HCT116 (cell line): ENCODE measurements at places on chromosomes 12 and 14. TPM values are rescaled to one million over a fixed set of nuclear protein-coding genes. Genes with fewer than 3 reads are reported as not detected.

KLRC1 gene
- total RNA-seq: not detected

PPFIA2 gene
- not detected for total RNA-seq

PSMB11 gene
- not detected for total RNA-seq

BRMS1L gene
- total RNA-seq: 6.2 TPM

ADAM20 gene
- 0.57 TPM for total RNA-seq

C12orf42 gene
- not detected for total RNA-seq

OAS1 gene
- 0.64 TPM for total RNA-seq

TMEM30B gene
- 0.12 TPM for total RNA-seq

FAM90A1 gene
- 0.64 TPM for total RNA-seq

SETD3 gene
- 46.6 TPM for total RNA-seq

SERPINA9 gene
- total RNA-seq: not detected

KCNH5 gene
- not detected for total RNA-seq

KICS2 gene
- total RNA-seq: 18.1 TPM

KCNK10 gene
- total RNA-seq: not detected

GIT2 gene
- total RNA-seq: 21.5 TPM

SPRING1 gene
- 28.5 TPM for total RNA-seq

RPAP3 gene
- total RNA-seq: 48.3 TPM

PDZRN4 gene
- not detected for total RNA-seq

MSI1 gene
- total RNA-seq: 26.0 TPM

TMPRSS12 gene
- not detected for total RNA-seq

SAMD15 gene
- total RNA-seq: 1.9 TPM

DEPDC4 gene
- 3.4 TPM for total RNA-seq

BHLHE41 gene
- total RNA-seq: 4.7 TPM

RPL41 gene
- 4,327 TPM for total RNA-seq

SPRYD4 gene
- 2.5 TPM for total RNA-seq

CHD8 gene
- 46.8 TPM for total RNA-seq

OVCH1 gene
- total RNA-seq: not detected

NKX2-8 gene
- total RNA-seq: 7.5 TPM

RND1 gene
- total RNA-seq: 2.0 TPM

CACNA1C gene
- 0.05 TPM for total RNA-seq

SLC25A47 gene
- total RNA-seq: 0.17 TPM

CISTR gene
- total RNA-seq: not detected

PYGL gene
- total RNA-seq: 173 TPM

IGF1 gene
- total RNA-seq: 0.42 TPM

TMTC1 gene
- 2.0 TPM for total RNA-seq

A2ML1 gene
- not detected for total RNA-seq

NXPH4 gene
- total RNA-seq: 20.0 TPM

AGAP2 gene
- 15.8 TPM for total RNA-seq

GLT1D1 gene
- total RNA-seq: not detected

VRTN gene
- total RNA-seq: 0.10 TPM

DPPA3 gene
- total RNA-seq: not detected

TMEM52B gene
- total RNA-seq: not detected

BDKRB2 gene
- 0.49 TPM for total RNA-seq

SLC2A3 gene
- total RNA-seq: 10.5 TPM

WDR20 gene
- total RNA-seq: 21.1 TPM

B4GALNT3 gene
- 18.2 TPM for total RNA-seq

OR4E2 gene
- not detected for total RNA-seq

IFT43 gene
- 24.2 TPM for total RNA-seq

ASPG gene
- total RNA-seq: not detected

SLC4A8 gene
- 1.4 TPM for total RNA-seq

REP15 gene
- 0.86 TPM for total RNA-seq

CSRNP2 gene
- 19.0 TPM for total RNA-seq

GUCY2C gene
- not detected for total RNA-seq

NAV3 gene
- 7.8 TPM for total RNA-seq

ANO2 gene
- total RNA-seq: not detected

AMIGO2 gene
- total RNA-seq: 0.96 TPM
